ENCODE measurements at places on chromosomes 3 and 15.

- no peak for DNase-seq
Measured at GRCh38 chr15:66066005-66066404, 187.5 kb downstream of the MEGF11 start.

- DNase-seq = no peak
Measured at GRCh38 chr3:72111265-72112205, 326.6 kb upstream of the PROK2 start.

DNA sequence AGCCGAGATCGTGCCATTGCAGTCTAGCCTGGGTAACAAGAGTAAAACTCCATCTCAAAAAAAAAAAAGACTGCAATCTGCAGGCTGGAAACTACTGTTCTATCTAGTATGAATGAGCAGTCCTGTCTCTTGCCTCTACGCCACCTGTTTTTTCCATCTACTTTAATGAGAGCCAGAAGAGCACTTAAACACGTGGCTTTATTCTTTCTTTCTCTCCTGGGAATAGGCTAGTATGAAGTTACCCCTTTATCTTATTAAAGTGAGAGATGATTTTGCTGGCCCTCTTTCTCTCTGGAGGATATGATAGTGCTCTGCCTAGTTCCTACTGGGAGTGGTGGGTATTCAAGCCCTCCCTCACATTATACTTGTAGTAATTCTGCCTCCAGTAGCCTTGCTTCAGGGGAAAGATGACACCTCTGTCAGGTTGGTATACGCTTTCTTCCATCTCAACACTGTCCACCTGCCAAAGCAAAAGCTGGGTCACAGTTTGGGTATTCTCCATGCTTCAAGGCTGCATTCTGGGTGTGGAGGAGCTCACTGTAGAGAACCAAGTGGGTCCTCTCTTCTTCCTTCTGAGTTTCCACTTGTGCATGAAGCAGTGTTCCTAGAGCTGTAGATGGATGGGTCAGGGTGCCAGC, 17.8 kb downstream of the MAPKBP1 start:
- peak; percentile 60 for DNase-seq

- DNase-seq = no peak
Measured at GRCh38 chr3:107943786-107944523, 146.9 kb downstream of the CD47 start.

GRCh38 chr3:45092132-45093031, 53.8 kb downstream of the CDCP1 start:
- no peak for DNase-seq

DNA sequence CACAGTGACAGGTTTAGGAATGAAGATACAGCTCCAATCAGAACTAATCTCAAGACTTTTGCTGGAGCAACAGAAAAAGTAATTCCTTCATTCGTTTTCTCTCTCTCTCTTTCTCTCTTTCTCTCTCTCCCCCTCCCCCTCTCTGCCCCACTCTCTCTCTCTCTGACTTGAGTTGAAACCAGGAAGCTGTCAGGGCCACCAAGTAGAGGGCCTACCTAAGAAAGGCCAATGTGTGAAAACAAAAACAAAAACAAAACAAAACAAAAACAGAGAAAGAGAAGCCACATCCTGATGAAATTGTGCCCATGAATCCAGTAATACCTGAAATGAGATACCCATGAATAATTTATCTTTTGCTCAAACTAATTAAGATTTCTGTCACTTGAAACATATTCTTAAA, 72.9 kb downstream of the ATP8B4 start:
- no peak for DNase-seq

DNA sequence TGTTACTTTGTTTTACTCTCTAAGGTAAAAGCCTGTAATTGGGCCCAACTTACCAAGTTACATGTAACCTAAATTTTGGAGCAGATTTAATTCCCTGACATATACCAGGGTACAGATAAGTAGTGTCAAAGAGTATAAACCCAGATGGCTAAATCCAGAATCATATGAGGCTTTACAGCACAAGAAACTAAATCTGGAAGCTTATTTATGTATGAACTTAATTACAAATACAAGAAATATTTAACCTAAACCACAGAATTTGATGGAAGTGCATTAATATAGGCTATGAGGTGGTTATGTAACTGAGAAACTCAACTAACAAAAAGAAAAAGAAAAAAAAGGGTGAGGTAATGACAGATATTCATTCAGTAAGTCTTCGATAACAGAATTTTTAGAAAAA, 930.2 kb upstream of the ALCAM start:
- DNase-seq = peak; percentile 19

DNA sequence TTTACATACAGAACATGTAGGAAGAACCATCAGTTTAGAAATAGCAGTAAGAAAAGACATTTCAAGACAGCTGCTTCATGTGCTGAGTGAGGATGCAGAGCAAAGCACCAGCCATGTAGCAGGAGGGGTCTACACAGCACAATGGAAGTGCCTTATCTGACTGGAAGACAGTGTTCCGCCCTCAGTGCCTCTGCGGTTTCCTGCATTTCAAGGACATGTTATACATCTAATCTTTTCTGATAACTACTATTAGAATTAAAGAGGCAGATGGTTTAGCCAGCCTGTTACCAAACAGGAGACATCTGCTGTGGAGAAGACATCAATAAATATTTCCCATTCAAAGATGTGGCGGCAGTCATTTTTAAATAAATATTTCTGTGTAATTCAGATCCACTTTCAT, 10.6 kb downstream of the LSG1 start:
- DNase-seq = peak; percentile 89

- no peak for DNase-seq
Measured at GRCh38 chr3:9595877-9596276, 42.3 kb upstream of the LHFPL4 start.

- DNase-seq = no peak
Measured at GRCh38 chr15:89409184-89410038, 74.8 kb upstream of the POLG start.
